NCI-H1694 (cell line): ENCODE measurements at places on chromosomes 2 and 18.
A peak's percentile ranks its signal among the peaks of the same experiment; 100 is the strongest.

DNA sequence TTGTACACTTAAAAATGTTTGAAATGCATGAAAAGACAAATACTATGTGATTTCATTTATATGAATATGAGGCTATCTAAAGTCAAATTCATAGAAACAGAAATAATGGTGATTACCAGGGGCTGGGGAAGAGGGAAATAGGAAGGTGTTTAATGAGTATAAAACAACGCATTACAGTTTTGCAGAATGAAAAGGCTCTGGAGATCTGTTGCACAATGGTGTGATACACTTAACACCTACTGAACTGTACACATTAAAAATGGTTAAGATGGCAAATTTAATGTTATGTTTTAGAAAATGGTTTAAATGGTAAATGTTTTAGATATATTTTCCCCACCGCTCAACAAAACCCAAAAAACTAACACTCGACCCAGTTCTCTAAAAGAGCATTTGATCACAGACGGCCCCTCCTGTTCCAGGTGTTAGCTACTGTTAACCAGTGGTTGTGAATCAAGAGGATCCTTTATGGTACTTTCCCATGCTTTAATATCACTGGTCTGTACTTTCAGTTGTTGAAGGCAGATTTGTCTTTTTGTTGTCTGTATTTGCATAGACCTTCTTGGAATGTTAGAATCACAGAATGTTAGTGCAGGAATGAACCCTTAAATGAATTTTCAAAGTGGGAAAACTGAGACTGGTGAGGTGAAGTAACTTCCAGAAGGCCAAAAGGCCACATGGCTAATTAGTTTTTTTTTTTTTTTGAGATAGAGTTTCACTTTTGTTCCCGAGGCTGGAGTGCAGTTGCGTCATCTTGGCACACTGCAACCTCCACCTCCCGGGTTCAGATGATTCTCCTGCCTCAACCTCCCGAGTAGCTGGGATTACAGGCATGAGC lies 10.2 kb downstream of the RAB10 start:
- DNase-seq, result no peak

GRCh38 chr18:6401687-6402086 lies 13.0 kb downstream of the L3MBTL4 start:
- DNase-seq, result no peak

- DNase-seq, result no peak
Observed at GRCh38 chr2:182740701-182741100, 24.6 kb downstream of the DNAJC10 start.

GRCh38 chr2:172230889-172231401 lies 128.2 kb upstream of the DLX2 start:
- DNase-seq, result peak; percentile 10

DNA sequence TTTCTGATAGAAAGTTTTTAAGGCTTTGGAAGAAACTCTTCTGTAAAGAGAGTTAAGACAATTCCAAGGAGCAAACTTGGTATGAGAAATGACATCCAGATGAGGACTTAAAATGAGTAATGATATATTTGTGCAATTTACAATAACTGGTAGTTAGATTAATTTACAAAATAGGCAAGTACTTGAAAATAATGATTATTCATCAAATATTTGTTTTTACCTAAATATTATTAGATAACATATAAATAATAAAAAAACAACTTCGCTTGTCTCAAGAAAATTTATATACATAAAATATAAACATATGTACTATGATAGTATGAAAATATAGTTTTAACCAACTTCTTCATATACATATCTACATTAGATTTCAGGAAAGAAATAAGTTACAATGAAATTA lies 478.5 kb downstream of the TRIB2 start:
- no peak for DNase-seq

- no peak for DNase-seq
Observed at GRCh38 chr2:221442128-221442527, 130.0 kb downstream of the EPHA4 start.

DNA sequence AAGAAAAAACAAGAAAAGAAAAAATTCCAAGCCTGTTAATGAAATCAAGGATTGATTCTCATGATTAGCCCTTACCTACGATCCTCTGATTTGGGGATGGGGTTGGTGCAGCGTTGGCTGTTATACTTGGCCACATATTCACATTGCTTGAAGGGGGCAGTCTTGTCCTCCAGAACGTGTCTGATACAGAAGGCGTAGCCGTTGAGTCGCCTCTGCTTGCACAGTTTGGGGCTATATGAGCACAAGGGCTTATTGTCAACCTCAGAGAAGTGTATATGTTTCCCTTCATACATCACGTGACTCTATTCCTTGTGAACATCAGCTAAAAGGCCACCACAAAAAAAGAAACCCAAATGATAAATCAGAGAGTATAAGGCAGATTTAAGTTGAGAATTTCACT lies 23.2 kb downstream of the INO80D start:
- DNase-seq, result no peak
